ENCODE measurements at places on chromosomes 2 and 18. TPM values are rescaled to one million over a fixed set of nuclear protein-coding genes. Genes with fewer than 3 reads are reported as not detected.

- DNase-seq: no peak
Measured at GRCh38 chr18:12990123-12990475, 1.1 kb upstream of the CEP192 start.

- DNase-seq: no peak
Measured at GRCh38 chr18:61474341-61474740, 141.1 kb downstream of the CDH20 start.

DNA sequence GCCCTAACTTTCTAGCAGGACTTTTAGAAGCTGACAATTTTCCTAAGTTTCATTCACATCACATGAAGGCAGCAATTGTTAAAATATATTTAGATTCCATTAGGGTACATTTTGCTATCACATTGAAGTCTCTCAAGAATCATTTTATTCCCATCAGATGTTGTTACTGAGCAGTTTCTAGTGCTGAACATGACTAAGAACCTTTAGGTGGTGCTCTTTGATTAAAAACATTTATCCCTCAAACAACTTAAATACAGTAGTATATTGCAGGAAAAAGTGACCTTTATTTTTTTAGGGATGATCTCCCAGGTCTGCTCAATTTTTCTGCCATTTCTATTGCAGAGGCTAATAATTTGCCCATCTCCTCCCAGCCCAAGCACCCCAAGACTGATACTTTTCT, 22.9 kb upstream of the NARS1 start:
- DNase-seq: no peak

Gene TUBA3E
- polyA plus RNA-seq: 286 TPM

DNA sequence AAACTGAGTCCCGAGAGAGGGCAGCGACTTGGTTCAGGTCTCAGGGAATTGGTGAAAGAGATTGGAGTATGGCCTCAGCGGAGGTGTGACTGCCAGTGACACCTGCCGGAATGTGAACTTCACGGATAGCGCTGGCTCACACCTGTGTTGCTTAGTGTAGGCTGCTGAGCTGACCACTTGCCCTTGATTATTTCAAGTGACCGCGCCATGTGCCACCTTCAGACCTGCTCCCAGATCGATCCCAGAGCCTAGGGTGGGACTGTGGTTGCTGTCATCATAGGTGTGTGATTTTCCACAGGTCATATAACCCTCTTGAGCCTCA, 134.8 kb downstream of the GLI2 start:
- no peak for DNase-seq

Gene TFPI
- 32.0 TPM for polyA plus RNA-seq

Gene HOXD12
- not detected for polyA plus RNA-seq

Gene RAB6C
- polyA plus RNA-seq: 0.22 TPM

- DNase-seq: no peak
Measured at GRCh38 chr2:115183144-115183543, 740.7 kb downstream of the DPP10 start.

Gene C1QL2
- polyA plus RNA-seq: 0.03 TPM

Gene HOXD8
- polyA plus RNA-seq: 0.59 TPM

DNA sequence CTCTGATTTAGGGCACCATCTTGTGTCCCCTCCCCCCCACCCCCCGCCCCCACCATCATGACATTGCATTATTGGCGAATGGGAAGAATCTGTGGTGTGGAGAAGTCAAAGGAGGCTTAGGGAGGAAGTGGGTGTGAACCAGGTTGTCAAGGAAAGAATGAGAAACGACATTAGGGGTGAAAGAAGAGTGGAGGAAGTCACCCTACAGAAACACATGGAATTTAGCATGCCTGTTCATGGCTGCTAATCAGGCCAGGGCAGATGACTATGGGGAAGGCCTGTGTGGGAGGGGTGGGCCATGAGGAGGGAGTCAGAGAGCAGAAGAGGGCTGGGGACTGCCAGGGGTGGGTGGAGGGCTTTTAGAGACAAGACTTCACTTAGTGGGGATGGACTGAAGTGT, 81.6 kb downstream of the AOX1 start:
- DNase-seq: no peak

GRCh38 chr2:23366720-23367119, 18.3 kb upstream of the KLHL29 start:
- DNase-seq: no peak

DNA sequence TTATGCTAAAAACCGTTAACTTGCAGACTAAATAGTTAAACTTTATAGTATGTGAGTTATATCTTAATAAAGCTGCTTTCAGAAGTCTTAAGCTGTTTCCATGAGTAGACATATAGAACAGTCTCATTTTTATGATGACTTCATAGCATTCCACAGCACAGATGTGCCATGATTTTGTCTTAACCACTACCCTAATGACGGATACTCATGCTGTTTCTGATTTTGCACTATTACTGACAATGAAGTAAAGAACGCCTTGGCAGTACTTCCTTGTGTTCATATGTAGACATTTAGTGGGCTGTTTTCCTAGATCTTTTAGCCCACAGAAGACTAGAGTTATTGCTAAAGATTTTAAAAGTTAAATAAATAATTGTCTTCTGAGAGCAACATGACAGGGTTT, 175.6 kb upstream of the RAB6C start:
- DNase-seq: no peak

Gene CUL3
- polyA plus RNA-seq: 63.8 TPM

DNA sequence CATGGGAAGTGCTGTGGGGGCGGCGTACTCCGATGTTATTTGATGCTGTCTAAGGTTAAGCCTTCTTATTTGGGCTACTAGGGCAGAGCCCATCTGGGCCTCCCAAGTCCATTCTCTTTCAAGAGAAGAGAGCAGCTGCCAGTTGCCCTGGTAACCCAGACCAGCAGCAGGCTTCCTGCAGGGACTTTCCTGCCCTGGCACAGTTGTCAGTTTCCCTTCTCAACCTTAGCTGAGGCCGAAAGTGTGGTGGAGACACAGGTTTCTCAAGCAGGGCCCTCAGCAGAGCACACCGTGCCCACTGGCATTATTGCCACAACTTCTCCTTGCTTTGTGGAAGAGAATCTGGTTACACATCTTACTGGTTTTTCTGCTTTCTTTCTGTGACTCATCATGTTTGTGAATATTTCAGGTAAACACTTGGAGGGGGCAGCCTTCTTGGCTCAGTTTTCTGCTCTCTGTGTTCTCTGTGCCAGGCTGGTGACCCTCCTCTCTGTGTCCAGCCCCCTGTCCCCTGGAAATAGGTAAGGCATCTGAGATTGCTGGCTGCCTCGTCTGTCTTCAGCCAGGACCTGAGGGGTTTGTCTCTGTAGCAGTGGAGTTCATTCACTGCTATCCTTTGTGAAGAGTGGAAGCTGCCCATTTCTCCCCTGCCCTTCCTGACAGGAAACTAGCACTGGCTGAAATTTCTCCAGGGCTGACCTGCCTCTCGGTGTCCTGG, 111.0 kb downstream of the B3GNT2 start:
- no peak for DNase-seq

GRCh38 chr2:62091471-62091870, 104.4 kb upstream of the B3GNT2 start:
- no peak for DNase-seq

GRCh38 chr18:48836231-48836805, 114.4 kb downstream of the SMAD7 start:
- no peak for DNase-seq

DNA sequence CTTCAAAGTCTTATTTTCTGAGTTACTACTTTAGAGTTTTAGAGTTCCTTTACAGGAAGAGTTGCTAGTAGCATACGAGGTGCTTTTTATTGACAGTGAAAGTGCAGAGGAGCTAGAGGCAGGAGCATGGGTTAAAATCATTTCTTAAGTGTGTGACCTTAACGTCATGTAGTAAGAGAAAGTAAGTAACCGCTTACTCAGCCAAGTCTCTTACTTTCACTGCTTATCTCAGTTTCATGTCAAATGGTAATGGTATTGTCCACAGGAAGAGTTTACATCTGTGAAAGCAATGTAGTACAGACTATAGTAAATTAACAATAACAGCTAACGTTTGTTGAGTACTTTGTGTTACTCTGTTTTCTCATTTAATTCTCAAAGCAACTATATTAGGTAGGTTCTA, 12.6 kb downstream of the NDUFAF7 start:
- no peak for DNase-seq

DNA sequence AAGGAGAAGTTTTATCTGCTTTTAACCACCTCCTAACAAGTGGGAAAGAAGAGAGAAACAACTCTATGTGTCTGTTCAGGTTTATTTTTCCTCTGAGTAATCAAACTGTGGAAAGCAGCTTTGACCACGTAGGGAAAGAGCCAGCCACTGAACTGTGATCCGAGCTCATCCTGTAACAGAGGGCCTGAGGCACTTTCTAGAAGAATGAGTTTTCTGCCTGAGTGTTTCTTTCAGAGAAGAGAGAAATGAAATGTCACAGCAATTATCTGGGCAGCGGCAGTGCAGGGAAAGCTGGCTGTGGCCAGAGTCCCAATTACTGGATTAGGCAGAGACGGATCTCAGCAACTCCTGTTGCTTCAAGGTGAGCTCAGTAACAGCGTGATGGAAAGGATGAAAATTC, 151.9 kb downstream of the CD226 start:
- DNase-seq: no peak

GRCh38 chr18:77470569-77471413, 221.1 kb downstream of the GALR1 start:
- no peak for DNase-seq

Gene STAT4
- 2.2 TPM for polyA plus RNA-seq

DNA sequence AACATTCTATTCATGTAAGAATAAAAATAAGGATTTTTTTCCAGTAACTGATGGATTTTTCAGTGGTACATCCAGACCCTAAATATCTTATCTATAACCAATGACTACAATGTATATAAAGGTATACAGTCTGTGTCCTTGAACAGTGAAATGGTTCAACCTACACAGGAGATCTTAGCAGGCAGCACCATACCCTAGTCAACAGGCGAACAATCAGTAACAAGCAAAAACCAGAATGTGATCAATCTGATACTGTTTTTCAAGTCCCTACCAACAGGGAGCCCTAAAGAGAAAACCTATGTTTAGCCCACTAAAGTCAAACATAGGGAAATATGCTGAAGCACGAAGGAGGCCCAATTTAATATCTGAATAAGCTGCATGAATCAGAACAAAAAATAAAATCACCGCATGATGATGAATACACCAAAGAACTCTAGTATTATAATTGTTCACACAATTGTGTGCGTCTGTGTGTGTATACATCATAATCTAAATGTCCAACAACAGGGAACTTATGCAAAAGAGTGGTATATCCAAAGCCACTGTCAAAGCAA, 26.0 kb downstream of the PTPN2 start:
- no peak for DNase-seq

- DNase-seq: no peak
Measured at GRCh38 chr2:118049140-118049815, 35.4 kb upstream of the CCDC93 start.

Gene RGPD3
- polyA plus RNA-seq: 0.06 TPM

Gene EMX1
- 0.01 TPM for polyA plus RNA-seq

Gene KIDINS220
- 26.9 TPM for polyA plus RNA-seq

- no peak for DNase-seq
Measured at GRCh38 chr18:44258086-44258485, 422.6 kb upstream of the SETBP1 start.

Gene SERPINB3
- 0.14 TPM for polyA plus RNA-seq

Gene HEATR5B
- polyA plus RNA-seq: 10.6 TPM

- no peak for DNase-seq
Measured at GRCh38 chr18:1784113-1784512, 787.2 kb downstream of the METTL4 start.

GRCh38 chr18:11823545-11823944, 27.7 kb upstream of the CHMP1B start:
- DNase-seq: no peak

GRCh38 chr2:236663287-236664101, 93.9 kb downstream of the ACKR3 start:
- peak; percentile 68 for DNase-seq

- DNase-seq: peak; percentile 58
Measured at GRCh38 chr2:231699006-231699405, 9.3 kb upstream of the PTMA start.

DNA sequence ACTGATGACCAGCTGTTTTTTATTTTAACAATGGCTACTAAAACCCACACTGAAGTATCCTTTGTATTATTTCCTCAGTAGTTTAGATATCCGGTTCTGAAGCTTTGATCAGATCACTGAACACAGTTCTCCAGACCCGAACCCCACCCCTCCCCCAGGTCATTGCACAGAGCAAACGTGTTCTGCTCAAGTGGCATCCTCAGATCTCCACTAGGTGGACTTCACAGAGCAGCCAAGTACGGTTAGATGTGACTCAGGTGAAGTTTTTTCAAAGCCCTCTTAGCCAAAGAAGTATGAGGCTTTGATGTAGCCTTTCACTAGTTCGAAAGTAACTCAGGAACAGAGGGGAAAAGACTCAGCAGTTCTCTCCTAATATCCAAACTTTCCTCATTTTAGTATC, 142.7 kb upstream of the NRP2 start:
- DNase-seq: no peak
